Fibroblast of villous mesenchyme (primary cell): ENCODE measurements at places on chromosomes 16 and 17. TPM values are rescaled to one million over a fixed set of nuclear protein-coding genes. Genes with fewer than 3 reads are reported as not detected.

GRCh38 chr17:72334205-72334604 lies 213.4 kb downstream of the SOX9 start:
- peak; percentile 34 for DNase-seq

DNA sequence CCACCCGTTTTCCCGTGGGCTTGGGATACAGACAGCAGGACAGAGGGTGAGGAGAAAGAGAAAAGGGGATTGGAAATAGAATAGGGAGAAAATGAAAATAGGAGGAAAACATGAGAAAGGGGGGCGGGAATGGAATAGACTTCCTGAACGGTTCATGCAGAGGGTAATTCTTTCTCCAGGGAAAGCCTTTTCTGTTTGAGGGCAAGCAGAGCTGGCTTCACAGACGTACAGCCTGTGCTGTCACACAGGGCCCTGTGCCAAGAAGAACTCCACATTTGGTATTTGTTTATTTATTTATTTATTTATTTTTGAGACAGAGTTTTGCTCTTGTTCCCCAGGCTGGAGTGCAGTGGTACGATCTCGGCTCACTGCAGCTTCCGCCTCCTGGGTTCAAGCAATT lies 12.0 kb downstream of the MILR1 start:
- DNase-seq: peak; percentile 20

- no peak for DNase-seq
Observed at GRCh38 chr17:75945211-75945610, 4.4 kb upstream of the FBF1 start.

GRCh38 chr16:22948058-22948602 lies 134.2 kb downstream of the HS3ST2 start:
- no peak for DNase-seq

GRCh38 chr17:44865231-44865660 lies 17.6 kb downstream of the HIGD1B start:
- peak; percentile 81 for DNase-seq

DNA sequence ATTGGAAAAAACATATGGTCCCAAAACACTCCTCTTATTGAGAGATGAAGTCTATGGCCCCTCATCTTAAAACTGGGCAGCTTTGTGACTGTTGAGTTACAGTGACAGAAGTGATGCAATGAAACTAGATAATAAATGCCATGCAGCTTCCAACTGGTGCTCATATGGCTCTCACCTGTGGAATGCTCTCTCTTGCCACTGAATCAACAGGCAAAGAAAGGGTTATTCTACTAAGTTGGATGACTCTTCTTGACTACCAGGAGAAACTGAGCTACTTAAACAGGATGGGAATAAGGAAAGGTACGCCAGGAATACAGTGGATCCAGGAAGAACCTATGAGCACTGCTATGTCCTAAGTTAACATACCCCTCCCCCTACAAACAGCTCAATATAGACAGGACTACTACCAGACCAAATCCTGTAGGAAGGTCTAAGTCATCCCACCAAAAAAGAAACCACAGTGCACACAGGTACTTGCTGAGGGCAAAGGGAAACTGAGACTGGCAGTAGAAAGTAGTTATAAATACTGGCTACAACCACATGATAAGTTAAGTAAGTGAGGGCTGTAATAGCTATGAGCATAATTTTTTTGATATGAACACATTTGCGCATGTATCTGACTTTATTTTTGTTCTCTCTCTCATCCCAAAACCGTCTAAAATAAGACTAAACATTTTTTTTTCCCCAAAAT lies 398.5 kb downstream of the ZFHX3 start:
- no peak for DNase-seq

DNA sequence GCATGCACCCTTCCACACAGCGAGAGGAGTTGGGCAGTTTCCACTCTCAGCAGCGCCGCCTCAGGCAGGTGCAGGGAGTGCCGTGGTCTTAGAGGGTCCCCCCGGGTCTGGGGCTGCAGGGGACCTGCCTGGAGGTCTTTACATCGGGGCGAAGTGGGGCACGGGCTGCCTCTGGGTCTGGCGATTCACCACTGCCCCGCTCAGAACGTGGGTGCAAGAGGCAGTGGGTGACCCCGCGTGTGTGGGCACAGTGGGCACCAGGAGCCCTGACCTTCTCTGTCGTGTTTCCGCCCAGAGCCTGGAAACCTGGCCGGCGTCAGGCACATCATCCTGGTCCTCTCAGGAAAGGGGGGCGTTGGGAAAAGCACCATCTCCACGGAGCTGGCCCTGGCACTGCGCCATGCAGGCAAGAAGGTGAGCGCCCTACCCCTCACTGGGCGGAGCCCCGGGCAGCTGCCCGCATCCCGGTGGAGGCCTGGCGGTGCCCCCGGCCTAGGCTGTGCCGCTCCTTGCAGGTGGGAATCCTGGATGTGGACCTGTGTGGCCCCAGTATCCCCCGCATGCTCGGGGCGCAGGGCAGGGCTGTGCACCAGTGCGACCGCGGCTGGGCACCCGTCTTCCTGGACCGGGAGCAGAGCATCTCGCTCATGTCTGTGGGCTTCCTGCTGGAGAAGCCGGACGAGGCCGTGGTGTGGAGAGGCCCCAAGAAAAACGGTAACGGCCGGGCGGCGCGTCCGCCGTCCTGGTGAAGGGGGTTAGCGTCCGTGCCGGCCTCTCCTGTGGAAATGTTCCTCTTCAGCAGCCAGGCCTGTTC lies 3.7 kb downstream of the NUBP2 start:
- no peak for DNase-seq

- DNase-seq: no peak
Observed at GRCh38 chr17:74172700-74173099, 30.8 kb upstream of the RPL38 start.

KRTAP9-2 gene
- total RNA-seq: not detected in 2 replicates

EFCAB5 gene
- total RNA-seq: under 0.01 and 0.32 TPM in 2 replicates
